Kasumi-1 (cell line): ENCODE measurements at places on chromosomes 1 and 21.

GRCh38 chr21:45320261-45321025 lies 32.7 kb upstream of the POFUT2 start:
- DNase-seq: no peak

GRCh38 chr21:29430030-29430429 lies 131.3 kb downstream of the BACH1 start:
- DNase-seq: no peak

GRCh38 chr1:5098981-5099385 lies 444.6 kb downstream of the AJAP1 start:
- DNase-seq: no peak

DNA sequence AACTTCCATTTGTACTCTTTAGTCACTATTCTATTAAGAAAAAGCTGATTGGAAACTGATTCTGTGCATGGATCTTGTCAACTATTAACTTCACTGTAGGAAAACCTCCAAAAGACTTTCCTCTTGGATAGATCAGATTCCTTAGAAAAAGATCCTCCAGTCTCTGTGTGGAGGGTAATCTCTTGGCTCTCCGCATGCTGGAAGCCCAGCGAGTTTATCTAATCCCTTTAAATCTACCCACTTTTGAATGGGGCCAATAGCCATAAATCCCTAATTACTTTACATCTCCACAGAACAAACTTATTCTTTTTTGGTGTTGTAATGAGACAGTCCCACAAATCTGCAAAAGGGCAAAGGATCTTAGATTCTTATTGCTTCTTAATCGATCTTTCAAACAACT lies 1206.4 kb upstream of the ADGRL4 start:
- DNase-seq: no peak

GRCh38 chr1:204357551-204358490 lies 1.9 kb downstream of the PLEKHA6 start:
- no peak for DNase-seq

- no peak for DNase-seq
These were observed 83.4 kb upstream of the TRABD2B start for GRCh38 chr1:48080331-48081255.

DNA sequence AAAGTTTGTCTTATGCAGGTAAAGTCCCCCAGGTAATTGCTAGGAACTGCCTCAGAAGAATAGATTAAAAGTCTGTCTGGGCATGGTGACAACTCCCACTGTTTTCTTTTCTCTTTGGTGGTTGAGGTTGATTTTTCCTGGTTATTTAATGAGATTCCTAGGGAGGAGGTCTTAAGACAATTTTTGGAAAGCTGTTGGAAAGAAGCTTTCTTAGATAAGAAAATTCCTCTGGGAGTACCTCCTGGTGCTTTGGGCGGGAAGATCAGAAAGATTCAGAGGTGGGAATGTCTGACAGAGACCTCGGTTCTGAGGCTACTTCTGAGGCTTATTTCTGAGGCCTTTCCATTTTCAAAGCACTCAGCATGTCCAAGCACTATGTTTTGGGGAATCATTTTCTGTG lies 25.0 kb upstream of the IVNS1ABP start:
- no peak for DNase-seq

DNA sequence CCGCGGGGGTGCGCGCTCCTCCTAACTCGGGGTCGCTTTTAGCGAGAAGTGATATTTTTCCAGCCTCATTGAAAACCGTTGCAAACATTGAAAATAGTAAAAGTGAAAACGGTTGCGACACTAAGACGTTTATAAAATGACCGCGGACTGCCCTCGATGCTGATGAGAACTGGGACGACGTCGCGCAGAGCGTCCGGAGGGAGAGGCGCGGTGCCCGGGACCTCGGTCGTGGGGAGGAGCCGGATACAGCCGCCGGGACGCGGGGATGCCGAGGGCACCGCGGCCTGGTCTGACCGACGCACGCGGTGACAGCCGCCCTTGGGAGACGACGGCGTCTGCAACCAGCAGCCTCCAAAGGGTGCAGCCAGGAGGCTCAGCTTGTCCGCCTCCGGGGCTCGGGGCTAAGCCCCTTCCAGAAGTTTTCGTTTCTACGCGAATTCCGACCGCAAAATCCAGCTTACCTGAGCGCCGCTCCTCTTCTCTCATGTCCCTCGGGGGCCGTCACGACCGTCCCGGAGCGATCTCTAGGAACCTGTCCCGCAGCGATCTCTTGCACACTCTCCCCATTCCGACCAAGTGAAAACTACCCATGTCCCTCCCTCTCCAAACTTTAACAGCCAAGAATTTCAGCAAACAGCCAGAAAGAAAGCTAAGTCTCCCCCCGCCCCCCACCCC lies 144.4 kb upstream of the ETS2 start:
- no peak for DNase-seq

GRCh38 chr1:96048572-96049212 lies 672.9 kb upstream of the PTBP2 start:
- no peak for DNase-seq

DNA sequence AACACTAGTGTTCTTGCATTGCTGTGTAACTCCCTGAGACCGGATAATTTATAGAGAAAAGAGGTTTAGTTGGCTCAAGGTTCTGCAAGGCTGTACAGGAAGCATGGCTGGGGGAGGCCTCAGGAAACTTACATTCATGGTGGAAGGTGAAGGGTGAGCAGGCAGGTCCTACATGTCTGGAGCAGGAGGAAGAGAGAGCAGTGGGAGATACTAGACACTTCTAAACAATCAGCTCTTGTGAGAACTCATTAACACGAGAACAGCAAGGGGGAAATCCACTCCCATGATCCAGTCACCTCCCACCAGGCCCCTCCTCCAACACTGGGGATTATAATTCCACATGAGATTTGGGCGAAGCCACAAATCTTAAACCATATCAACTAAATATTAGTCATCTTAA lies 30.1 kb downstream of the RNF2 start:
- no peak for DNase-seq

DNA sequence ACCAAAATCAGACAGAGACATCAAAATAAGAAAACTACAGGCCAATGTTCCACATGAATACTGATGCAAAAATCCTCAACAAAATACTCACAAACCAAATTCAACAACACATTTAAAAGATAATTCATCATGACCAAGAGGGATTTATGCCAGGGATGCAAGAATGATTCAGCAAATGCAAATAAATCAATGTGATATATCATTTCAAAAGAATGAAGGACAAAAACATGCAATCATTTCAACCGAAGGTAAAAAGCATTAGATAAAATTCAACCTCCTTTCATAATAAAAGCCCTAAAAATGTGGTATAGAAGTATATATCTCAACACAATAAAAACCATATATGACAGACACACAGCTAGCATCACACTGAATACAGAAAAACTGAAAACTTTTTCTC lies 81.5 kb upstream of the LYPLAL1 start:
- no peak for DNase-seq

GRCh38 chr1:162497104-162497722 lies 405 bp upstream of the UHMK1 start:
- no peak for DNase-seq

- no peak for DNase-seq
These were observed 383.5 kb upstream of the B3GALT2 start for GRCh38 chr1:193569983-193570269.

GRCh38 chr1:76925825-76926224 lies 58.5 kb downstream of the ST6GALNAC5 start:
- DNase-seq: no peak

DNA sequence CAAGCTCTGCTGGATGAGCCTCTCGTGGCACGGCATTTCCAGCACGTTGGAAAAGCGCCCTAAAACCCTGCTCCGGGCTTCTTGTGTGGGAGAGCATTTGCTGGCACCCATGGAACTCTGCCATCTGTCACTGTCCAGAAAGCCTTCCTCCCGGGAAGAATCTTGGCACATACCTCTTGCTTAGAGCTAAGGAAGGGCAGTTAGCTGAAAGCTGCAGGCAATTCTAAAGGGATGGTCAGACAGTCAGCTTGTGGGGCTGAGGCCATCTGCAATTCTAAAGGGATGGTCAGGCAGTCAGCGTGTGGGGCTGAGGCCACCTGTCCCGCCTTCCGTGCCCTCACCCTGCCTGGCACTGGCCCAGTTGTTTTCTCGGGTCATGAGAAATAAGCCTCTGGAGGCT lies 139.0 kb upstream of the TMEM51 start:
- no peak for DNase-seq

GRCh38 chr1:28965271-28965870 lies 51.0 kb downstream of the EPB41 start:
- DNase-seq: no peak

DNA sequence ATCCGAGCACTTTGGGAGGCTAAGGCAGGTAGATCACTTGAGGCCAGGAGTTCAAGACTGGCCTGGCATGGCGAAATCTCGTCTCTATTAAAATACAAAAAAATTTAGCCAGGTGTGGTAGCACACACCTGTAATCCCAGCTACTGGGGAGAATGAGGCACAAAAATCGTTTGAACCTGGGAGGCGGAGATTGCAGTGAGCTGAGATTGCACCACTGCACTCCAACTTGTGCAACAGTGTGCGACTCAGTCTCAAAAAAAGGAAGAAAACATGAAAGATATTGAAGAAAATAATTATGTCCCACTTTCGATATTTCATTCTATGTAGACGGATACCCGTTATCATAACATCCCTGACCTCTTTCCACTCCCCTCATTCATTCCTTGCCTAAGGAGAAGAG lies 19.2 kb downstream of the TUT4 start:
- no peak for DNase-seq

- no peak for DNase-seq
These were observed 120.6 kb downstream of the MAB21L3 start for GRCh38 chr1:116231752-116232151.

DNA sequence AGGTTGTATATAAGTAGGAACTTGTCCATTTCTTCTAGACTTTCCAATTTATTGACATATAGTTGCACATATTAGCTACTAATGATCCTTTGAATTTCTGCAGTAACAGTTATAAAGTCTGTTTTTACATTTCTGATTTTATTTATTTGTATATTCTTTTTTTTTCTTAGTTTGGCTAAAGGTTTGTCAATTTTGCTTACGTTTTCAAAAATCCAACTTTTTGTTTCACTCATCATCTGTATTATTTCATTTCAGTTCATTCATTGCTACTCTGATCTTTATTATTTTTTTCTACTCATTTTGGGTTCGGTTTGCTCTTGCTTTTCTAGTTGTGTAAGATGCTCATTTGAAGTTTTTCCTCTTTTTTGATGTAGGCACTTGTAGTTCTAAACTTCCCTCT lies 97.9 kb downstream of the RPS6KC1 start:
- DNase-seq: no peak

DNA sequence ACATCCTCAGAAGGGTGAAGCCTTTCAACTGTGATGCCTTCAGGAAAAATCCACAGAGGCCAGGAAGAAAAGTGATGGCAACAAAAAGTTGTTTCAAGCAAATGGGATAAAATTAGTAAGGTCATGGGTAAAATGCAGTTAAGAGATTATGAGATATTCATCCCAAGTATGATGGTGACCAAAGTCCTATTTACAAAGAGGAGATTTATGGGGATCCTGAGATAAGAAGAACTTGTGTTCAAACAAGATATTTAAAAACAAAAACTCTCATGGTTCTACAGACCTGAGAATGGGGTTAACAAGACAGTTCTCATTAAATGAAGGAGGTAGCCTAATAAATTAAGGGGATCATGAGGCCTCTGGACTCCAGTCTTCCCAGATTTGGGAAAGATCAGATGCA lies 184.4 kb downstream of the FCRL5 start:
- DNase-seq: no peak

DNA sequence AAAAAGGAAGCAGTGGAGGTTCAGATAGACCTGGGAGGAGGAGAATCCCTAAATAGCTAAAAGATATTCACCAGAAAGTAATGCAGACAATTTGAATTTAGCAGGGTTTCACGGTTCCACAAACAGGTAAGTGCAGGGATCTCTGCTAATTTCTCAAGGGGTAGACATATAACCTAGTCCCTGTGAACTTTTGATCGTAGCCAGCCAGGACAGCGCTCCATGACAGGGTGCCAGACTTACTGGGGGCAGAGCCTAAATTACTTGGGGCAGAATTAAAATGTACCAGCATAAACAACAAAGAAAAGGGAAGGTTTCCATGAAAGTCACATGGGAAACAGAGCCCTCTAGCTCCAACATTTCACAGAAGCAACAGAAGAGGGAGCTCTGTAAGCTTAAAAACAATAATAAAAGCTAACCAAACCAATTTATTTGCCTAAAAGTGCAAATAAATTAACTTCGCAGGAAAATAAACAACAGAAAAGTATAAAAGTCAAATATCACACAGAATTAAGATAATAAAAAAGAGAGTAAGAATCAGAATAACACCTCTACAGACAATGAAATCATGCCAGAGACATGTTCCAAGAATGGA lies 198.3 kb downstream of the DUSP10 start:
- peak; percentile 43 for DNase-seq

DNA sequence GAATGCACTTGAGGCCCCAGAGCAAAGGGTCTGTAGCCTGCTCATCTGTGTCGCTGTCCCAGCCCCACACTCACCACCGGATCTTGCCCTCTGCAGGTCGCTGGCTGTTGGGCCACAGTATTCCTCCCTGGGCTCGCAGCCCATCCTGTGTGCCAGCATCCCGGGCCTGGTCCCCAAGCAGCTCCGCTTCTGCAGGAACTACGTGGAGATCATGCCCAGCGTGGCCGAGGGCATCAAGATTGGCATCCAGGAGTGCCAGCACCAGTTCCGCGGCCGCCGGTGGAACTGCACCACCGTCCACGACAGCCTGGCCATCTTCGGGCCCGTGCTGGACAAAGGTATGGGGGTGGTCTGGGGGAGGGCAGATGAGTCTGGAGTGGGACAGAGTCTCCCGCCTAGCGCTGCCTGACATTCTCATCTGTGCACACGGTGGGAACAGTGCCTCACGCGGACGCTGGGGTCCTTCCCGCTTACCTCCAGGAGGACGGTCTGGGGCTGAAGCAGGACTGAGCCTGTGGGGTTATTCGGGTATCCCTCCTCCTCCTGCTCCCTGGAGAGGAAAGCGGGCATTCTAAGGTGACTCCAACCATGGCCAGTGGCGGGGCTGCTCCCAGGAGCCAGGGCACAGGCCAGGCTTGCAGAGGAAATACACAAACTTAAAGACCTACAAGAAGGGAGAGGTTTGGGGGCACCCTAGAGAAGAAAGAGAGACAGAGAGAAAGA lies 15.9 kb downstream of the WNT3A start:
- DNase-seq: no peak

- no peak for DNase-seq
These were observed 130.9 kb upstream of the LYPLAL1 start for GRCh38 chr1:219042769-219043168.

GRCh38 chr1:107879927-107880326 lies 85.1 kb downstream of the VAV3 start:
- no peak for DNase-seq

DNA sequence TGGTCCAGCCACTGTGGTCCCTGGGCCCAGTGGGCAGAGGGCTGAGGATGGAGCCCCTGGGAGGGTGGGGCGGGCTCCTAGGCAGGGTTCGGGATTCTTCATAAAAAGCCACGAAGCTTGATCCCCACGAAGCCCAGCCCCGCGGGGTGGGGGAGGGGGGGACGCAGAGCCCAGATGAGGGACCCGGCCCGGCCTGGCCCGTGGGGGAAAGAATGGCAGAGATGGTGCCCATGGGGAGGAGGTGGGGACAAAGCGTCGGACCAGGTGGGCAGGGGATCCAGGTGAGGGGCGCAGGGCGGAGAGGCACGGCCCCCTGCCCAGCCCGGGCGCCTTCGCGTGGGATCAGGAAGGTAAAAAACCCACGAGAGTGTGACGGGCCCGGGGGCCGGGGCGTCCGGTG lies 6.0 kb upstream of the SMIM12 start:
- no peak for DNase-seq

GRCh38 chr1:9996624-9997582 lies at the start of gene RBP7:
Gene RBP7, plus strand, starts transcription at chr1:9997228. Its CDS starts 31 bp downstream, at chr1:9997259.
- peak; percentile 20 for DNase-seq
